ENCODE measurements at places on chromosomes 2 and 18.
A peak's percentile ranks its signal among the peaks of the same experiment; 100 is the strongest.

- no peak for DNase-seq
Observed at GRCh38 chr18:75200071-75200470, 8.9 kb downstream of the PTGR3 start.

DNA sequence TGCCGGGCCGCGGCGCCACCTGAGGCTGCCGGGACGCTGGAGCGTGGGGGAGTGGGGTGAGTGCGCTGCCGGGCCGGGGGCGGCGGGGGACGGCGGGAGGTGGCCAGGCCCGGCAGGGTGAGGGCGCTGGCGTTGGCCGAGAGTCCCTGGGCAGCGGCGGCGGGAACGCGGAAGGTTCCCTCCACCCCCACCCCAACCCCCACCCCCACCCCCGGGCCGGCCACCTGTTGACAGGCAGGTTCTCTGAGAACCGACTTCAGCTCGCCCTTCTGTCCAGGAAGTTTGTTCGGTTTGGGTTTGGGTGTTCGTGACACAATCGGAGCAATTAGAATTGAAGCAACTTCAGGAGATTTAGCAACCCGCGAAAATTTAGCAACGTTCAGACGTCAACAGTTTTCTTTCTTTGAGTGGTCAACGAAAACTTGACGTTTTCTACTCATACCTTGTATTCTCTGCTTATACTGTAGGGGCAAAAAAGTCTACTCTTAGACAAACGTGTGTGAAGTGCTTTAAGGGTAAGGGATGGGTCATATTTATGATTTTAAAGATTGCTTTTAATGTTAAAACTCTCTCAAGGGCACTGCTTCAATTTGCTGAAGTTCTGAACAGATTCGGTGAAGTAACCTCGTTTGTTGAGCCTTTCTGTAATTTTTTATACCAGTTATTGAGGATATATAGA, 9.3 kb downstream of the OTX1 start:
- no peak for DNase-seq

DNA sequence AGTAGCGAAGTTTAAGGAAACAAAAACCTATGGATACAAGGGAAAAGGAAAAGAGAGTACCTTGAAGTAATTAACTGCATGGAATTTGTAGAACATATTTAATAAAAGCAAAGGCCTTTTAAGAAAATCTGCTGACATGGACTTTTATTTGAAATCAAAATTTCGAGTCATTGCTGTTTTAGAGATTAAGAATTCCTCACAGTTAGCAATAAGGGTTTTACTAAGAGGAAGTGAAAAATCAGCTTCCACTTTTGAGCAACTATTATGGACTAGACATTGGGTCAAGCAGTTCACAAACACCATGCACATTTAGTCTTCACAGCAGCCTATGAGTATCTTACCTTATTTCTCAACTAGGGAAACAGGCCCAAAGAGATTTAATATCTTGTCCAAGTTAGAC, 876.3 kb downstream of the BCL11A start:
- no peak for DNase-seq

- peak; percentile 18 for DNase-seq
Observed at GRCh38 chr2:216554286-216554685, 55.6 kb downstream of the RPL37A start.

GRCh38 chr2:44758591-44758990, 182.9 kb upstream of the SIX3 start:
- no peak for DNase-seq

DNA sequence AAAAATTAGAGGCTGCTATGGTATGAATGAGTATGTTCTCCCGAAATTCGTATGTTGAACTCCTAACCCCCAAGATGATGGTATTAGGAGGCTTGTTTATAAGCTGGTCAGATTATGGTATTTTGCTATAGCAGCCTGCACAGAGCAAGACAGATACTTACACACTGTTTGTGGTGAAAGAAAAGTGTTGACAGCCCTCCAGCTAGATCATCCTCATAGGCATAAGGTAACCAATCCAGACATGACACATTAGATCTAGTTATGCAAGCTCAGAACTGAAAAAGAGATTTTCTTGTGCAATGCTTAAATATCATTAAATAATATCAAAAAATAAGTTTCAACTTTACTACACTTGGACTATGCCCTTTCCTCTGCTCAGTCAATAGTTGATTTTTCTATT, 107.1 kb downstream of the ABCA12 start:
- no peak for DNase-seq

DNA sequence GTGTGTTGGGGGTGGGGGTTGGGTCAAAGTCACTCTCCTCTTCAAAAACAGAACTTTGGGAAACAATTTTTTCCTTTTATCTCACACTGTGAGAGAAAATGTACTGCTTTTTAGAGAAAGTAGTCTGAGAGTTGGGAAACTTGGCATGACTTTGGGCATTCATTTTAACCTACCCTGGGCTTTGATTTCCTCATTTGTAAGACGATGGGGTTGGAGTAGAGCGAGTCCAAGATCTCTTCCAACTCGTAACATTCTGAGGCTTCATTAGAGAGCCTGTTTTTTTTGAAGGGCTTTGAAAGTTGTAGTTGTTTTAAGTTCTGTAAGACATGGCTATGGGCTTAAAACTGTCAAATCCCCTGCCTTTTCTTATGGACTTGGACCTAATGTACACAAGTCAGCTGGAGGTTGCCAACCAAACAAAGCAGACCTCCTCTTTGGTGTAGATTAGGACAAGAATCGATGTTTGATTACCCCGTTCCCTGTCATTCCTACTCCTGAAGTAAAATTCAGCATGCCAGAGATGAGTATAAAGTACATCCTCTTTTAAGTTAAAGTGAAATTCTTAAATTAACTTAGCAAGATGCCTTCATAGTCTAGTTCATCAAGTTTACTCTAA, 8.4 kb downstream of the PHLPP1 start:
- no peak for DNase-seq

DNA sequence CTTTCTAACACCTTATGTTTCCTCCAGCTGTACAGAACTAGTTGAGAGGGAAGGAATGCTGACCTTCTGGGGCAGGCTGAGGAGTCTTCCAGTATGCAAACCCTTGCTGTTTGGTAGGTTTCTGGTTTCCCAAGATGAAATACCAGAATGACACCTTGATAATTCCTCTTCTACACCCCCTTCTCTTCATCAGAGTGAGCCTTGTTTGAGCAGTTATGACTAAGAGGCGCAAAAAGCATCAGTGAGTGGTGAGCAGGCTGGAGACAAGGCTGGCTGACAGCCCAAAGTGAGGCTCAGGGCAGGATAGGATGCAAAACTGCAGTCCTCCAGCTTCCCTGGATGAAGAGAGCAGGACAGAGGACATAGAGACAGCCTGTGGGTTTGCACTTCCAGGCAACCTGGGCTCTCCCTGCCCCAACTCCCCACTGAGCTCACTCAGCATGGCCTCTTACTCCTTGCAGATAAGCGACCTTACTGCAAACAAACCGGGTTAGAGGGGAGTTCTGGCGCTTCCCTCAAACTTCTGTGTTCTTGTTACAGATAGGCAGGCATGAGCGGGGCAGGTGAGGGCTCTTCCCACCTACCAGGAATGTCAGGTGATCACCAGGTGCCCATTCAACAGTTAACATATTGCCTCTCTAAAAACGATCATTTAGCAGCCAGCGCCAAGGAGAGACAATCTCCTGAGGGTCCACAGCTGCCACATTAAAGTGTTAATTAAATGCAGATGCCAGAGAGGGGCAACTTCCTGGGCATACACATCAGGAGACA, 5.4 kb downstream of the MPPE1 start:
- no peak for DNase-seq

- no peak for DNase-seq
Observed at GRCh38 chr2:43102366-43103092, 123.9 kb downstream of the ZFP36L2 start.

GRCh38 chr2:240135706-240136012, 446 bp downstream of the COPS9 start:
- no peak for DNase-seq

GRCh38 chr2:143603035-143603655, 473.9 kb downstream of the ARHGAP15 start:
- no peak for DNase-seq

GRCh38 chr2:3262437-3263388, 114.9 kb downstream of the EIPR1 start:
- DNase-seq, result no peak

DNA sequence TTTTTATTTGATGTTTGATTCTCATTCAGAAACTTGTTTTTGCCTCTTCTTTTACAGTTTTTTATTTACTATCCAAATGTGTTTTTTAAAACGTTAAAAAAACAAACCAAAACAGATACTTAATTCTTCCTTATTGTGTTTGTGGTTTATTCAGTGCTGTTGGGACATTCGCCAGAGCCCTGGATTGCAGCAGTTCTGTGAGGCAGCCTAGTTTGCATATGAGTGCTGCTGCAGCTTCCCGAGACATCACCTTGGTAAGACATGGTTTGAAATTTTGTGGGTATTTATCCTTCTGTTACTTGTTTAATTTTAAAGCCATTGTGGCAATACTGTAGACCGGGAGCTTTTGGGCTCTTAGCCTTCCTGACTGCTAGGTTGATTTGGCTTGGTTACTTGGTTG, 91.2 kb downstream of the MTA3 start:
- no peak for DNase-seq

GRCh38 chr2:85111819-85112281, 21.3 kb upstream of the TCF7L1 start:
- no peak for DNase-seq

- DNase-seq, result no peak
Observed at GRCh38 chr2:75076088-75076487, 117.6 kb downstream of the POLE4 start.

- DNase-seq, result no peak
Observed at GRCh38 chr2:197128126-197128525, 182.5 kb downstream of the ANKRD44 start.

DNA sequence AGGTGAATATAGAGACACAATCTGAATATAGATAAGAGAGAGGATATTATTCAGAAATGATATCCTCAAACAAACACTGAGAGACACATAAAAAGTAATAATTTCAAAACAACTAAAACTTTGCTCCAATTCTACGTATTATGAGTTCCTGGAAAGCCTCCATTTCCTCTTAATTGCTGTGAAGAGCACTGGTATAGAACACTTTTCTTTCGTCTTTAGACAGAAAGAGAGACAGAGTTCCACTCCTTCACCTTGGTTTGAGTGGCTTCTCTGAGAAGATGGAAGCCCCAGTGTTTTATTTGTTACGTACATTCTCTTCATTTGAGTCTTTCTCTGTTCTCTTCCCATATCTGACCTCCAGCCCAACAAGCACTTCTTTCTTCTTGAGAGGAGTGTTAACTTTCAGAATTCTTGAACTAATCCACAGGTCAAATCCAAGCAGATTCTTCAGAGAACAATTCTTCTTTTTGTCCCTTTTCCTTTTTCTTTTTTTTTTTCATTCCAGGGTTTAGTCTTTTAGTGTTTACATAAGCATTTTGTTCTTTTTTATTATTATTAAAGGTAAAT, 6.4 kb upstream of the PIK3C3 start:
- DNase-seq, result no peak

Measured in effector memory CD8-positive, alpha-beta T cell (primary cell).